ENCODE measurements at places on chromosomes 3 and 15.
A peak's percentile ranks its signal among the peaks of the same experiment; 100 is the strongest.

DNA sequence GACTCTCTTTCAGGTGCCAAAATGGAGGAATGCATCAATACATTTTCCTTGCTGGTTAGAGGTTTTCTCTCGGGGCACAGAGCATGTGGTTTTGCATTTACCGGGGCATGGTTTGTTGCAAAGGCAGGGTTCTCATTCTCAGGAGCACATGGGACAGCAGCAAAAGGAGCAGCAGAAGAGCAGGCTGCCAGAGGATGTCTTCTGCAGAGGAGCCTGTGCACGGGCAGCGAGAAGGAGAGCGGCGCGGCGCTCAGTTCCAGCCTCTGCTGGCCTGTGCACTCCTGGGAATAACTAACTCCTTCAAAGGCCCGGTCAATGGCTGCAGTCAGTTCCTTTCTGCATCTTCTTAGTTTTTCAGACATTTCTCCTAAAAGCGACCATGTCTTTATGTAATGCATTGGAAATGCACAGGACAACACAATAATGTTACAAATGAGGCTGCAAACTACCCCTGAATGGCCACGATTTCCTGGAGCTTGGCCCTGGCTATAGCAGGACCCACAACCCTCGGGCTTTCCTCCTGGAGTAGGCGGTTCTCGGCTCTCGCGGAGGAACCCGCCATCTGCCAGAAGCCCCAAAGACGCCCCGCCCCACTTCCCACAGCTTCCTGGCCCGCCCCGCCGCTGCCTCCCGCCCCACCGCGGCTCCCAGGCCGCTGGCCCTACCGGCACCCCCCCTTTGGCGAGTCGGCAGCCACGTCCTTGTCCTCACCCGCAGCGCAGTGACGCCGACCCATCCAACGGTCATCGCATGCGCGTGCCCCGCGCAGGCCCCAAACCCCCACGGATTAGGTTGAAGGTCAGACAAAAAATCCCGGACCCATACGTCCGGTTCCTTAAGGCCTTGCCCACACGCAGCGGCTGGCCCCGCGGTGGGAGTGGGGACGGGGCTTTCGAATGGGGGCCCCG lies at the start of gene C3orf62:
Gene C3orf62, minus strand, starts transcription at position 758 of the 908 bp plus-strand sequence. Its CDS starts 360 bp downstream, at position 398.
- DNase-seq, result peak; percentile 96

GRCh38 chr3:27963519-27963918 lies 241.4 kb upstream of the EOMES start:
- DNase-seq, result no peak

- DNase-seq, result no peak
Measured at GRCh38 chr15:34084086-34084485, 17.6 kb downstream of the EMC7 start.

DNA sequence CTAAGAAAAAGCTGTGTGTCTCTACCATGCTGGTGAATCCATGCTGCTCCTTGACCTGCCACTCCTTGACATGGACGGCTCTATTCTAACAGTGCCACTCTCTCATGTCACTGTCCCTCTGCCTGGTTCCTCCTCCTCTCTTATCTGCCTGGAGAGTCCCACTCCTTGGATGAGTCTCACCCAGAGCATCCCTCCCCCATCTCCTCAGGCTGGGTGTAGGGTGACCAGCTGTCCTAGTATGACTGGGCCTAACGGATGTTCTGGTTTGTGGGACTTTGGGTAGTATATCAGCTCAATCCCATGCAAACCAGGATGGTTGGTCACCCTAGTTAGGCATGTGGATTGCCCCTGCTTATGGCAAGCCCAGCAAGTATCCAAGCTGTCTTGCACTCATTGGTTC lies 54.3 kb downstream of the LIPC start:
- no peak for DNase-seq

DNA sequence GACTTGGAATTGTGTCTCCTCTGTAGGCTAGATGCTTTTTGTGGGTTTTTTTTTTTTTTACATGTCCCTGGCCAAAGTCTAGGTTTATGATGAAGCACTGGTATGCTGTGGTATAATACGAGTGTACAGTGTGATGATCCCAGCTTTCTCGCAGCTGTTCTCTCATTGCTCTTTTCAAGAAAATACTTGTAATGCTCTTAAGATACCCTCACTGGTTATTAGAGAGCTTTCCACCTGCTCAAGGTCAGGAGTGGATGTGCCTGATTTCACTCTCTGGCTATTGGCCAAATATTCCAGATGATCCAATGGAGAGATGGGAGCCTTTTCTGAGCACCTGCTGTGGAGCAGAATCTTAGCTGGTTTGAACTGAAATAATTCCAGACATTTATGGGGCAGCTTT lies 215.1 kb downstream of the MYRIP start:
- no peak for DNase-seq

GRCh38 chr3:55870594-55870993 lies 383.5 kb upstream of the WNT5A start:
- no peak for DNase-seq

DNA sequence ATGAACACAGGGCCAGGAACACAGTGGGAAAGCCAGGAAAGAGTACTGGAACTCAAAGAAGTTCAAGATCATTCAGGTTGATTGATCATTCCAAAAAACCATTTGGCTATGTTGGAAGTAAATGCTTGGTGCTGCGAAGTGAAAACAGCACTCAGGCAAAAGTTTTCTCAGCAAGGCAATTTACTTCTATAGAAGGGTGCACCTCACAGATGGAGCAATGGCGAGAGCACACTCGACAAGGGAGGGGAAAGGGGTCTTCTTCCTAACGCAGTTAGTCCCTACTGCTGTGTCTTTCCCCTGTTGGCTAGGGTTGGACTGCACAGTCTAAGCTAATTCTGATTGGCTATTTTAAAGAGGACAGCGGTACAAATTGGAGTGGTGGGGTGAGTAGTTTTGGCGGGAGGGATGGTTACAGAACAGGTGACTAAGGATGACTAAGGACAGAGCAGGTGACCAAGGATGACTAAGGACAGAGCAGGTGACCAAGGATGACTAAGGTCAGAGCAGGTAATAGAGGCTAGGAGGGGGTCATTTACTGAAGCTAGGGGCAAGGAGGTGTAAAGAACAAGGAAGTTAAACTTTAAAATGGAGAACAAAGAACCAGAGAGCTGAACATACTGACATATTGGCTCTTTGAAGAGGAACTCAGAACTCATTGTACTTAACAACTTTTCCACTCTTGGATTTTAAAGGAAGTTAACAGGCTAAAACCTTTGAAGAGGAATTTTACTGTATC lies 43.3 kb downstream of the HOMER2 start:
- no peak for DNase-seq

- DNase-seq, result no peak
Measured at GRCh38 chr3:182562274-182562673, 231.0 kb upstream of the ATP11B start.

DNA sequence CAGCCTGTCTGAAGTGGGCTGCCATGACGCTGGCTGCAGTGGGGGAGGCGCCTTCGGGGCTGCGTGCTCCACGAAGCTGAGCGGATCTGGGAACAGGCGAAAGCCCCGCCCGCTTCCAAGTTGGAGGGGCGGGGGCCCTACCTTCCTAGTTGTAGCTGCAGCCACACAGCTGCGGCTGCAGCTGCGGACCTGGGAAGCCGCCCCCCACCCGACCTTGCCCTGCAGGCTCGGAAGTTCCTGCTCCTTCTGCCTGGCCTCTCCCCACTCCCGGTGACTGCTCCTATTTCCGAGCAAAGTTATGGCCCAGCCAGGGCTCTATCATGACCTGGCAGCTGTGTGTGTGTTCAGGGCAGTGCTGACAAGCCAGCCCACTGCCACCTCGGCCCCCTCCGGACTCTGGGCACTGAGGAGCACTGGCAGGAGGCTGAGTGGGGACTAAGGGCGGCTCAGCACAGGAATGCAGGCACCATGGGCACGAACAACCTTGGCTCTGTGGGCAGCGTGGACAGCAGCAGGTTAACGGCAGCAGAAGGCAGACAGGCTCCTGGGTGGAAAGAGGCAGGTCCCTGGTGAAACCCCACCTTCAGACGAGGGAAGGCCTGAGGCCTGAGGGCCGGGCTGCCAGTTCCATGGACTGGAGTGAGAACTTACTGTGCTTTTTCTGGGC lies 352.4 kb upstream of the TMCO5A start:
- DNase-seq, result no peak
